ENCODE measurements at places on chromosomes 12 and 14.

DNA sequence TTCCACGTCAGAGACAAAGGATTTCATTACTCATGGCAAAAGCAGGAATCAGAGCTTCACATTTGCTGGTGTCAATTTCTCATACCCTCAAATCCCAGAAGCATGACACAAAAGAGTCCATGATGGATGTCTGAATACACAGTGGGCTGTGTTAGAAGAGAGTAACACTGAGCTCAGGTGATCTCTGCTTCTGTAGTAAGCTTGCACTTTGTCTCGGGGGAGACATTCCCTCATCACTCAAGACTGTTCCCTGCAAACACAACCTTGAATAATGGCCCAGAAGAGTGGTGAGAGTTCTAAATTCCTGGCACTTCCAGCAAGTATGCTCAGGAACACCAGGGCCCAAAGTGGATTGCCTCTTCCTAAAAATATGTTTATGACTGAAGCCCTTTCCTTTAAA, 1787.2 kb upstream of the SEL1L start:
- no peak for DNase-seq

DNA sequence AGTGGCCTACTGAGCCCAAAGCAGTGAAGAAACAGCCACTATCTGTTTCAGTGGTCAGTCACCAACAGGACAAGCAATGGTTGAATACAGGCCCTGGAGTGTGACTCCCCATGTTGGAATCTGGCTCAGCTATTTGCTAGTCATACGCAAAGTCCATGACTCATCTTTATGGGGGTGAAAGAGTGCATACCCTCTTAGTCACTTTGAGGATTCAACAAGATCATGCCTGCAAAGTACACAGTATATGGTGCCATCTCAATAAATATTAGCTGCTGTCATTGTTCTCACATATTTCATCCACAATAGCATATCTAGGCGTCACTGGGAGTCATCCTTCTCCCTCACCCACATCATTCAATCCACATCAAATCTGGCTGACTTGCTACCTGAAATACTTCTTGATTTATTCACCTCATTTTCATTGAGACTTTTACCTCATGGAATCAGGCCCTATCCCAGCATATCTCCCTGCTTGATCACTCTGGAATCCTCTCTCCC, 26.4 kb upstream of the STAB2 start:
- DNase-seq, result no peak

DNA sequence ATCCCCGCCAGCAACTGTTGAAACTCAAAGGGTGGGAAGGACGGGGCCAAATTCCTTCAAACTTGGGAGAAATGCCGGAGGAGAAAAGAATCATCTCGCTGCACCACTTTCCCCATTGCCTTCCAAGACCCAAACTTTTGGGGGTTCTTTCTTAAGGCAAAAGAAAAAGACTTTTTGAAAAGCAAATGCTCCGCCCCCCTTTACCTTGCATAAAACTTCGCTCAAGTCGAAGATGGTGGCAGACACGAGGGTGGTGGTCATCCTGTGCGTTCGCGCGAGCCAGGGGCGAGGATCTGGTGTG, 239 bp downstream of the ZFP36L1 start:
- DNase-seq, result no peak

DNA sequence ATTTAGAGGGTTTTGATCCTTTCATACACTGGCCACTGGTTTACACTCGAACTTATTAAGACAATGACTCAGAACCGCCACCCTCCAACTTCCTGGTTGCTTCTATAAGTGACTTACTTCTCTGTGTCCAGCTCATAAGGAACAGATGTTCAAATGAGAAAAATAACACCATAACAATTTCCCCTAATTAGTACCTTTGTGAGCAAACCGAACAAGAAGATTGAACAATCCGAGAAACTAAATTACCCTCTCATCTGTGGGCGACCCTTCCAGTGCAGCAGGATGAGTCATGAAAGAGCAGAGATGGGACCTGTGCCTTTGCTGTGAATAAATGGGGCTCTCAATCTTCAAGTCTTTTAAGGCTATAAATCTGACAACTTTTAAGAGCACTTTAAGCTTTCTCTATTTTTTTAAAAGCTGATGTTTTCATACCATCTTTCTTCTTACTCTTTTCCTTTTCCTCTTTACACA, 146.8 kb upstream of the RASSF8 start:
- no peak for DNase-seq

DNA sequence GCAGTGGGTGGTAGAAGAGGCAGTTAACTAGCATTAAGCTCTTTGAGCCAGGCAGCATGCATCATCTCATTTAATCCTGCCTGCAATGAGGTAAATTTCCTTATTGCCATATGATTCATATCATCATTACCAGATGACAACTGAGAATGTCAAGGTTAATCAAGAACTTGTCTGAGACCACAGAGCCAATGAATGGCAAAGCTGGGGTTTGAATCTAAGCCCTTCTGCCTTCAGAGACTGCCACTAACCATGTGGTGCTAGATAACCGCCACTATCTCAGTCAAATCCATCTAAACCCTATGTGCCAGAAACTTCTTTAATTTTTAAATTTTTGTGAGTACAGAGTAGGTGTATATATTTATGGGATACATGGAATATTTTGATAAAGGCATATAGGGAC, 77.8 kb upstream of the GRIP1 start:
- no peak for DNase-seq

- no peak for DNase-seq
Measured at GRCh38 chr12:89343127-89343526, 9.2 kb downstream of the DUSP6 start.

GRCh38 chr12:5247144-5247543, 184.8 kb upstream of the NTF3 start:
- DNase-seq, result peak; percentile 60

DNA sequence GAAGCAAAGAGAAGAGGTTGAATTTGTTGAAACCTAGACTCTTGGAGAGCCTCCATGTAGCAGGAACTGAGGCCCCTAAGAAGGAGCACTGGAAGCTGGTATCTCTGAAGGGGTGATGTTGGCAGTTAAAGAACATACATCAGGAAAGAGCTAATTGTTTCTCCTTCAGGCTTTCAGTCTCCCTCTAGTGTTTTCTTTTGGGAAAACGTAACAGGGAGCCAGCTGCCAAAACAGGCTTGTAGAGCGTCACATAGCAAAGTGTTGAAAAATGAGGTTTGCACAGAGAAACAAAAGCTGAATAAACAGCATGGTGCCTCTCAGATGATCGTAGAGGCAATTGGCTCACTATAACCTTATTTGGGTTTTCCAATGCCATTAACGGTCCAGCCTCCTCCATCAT, 46.9 kb upstream of the CAND1 start:
- peak; percentile 75 for DNase-seq

GRCh38 chr12:12166751-12167150, 96.0 kb downstream of the BCL2L14 start:
- no peak for DNase-seq

DNA sequence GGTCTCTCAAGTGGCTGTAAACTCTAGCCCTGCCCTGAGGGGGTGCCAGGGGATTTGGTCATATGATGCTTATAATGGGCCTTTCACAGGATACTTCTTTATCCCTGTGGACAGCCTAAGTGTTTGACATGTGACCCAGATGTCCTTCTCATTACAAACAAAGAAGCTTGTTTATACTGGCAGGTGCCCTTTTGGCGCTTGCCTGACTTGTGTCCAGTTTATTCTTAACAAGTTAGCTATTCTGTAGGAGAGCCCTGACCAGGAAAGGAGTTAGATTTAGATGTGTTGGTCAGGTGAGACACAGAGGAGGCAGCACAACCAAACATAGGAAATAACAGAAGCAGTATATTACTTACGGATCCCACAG, 51.9 kb downstream of the CCDC91 start:
- no peak for DNase-seq

DNA sequence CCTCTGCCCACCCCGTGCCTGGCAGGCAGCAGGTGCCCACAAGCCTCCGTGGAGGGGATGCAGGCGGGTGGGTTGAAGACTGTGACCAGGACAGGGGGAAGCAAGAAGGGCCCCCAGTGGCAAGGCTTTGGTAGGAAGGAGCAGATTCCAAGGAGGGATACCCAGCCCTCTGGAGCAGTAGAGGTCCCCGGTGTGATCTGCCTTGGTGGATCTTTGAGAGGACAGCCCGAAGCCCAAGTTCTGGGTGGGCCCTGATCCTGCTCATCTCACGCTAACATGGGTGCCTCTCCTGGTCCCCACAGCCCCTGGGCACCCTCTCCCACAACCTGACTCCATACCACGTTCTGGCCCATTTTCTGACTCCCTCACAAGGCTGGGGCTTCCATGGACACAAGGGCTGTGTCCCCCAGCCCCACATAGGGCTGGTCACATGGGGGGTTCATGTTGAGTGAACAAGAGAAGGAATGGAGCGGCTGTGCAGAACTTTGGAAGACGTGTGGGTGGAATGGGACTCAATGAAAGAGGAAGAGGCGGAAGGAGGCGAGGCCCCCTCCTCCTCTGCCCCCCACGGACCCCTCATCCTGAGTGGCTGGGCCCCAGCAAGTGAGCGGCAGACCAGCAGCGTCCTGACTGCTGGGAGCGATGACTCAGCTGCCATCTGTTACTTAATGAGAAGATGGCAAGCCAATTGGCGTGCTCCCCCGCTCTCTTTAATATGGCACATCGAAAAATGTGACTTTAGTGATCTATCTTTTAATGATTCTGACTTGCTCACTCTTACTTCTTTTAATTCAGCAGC, 77.0 kb upstream of the BCL11B start:
- DNase-seq, result no peak

DNA sequence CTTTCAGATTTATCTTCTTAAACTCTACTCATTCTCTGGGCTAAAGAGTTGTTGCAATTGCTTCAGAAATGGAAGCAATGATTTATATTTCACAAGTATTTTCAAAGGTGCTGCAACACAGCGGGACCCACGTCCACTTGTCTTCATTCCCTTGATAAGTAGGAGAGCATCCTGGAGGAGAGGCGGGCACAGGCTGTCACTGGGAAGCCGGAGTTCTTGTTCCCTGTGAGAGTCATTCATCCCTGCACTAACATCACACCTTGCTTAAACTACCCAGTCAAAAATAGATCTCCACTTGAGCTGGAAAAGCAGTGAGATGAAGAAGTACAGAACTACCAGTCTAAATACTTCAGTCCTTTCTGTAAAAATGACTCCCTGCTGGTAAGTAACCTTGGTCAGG, 160.5 kb upstream of the RASSF8 start:
- DNase-seq, result no peak

DNA sequence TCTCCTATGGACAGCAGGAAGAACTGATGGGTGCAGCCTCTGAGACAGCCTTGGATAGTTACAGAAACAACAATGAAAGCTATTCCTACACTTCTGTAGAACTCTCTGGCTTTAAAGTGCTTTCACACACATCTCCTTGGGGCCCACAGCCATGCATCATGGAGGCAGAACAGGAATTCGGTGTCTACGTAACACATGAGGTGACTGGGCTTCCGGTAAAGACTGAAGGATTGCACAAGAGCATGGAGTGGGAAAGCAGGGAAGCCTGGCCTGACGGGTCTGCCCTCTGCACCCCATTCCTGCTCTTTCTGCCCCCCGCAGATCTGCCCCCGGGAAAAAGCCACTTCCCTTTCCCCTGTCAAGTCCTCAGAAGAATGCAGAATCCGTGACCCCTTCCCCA, 82.6 kb downstream of the VWF start:
- no peak for DNase-seq

GRCh38 chr12:25130741-25131188, 64.2 kb downstream of the DNAI7 start:
- DNase-seq, result no peak

DNA sequence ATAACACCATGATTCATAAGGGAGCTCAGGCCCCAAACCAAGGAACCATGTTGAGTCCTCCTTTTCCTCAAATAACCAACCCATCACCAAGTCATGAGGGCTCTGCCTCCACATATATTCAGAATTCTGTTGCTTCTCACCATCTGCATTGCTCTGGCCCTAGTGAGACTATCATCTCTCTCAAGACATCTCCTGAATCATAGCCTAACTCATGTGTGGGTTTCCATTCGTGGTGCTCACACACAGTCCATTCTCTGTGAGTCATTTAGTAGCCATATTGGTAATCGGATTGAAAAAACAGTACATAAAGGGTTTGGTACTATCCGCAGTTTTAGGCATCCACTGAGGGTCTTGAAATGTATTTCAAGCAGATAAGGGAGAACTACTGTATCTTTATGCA, 5.1 kb upstream of the SLC38A2 start:
- peak; percentile 39 for DNase-seq

DNA sequence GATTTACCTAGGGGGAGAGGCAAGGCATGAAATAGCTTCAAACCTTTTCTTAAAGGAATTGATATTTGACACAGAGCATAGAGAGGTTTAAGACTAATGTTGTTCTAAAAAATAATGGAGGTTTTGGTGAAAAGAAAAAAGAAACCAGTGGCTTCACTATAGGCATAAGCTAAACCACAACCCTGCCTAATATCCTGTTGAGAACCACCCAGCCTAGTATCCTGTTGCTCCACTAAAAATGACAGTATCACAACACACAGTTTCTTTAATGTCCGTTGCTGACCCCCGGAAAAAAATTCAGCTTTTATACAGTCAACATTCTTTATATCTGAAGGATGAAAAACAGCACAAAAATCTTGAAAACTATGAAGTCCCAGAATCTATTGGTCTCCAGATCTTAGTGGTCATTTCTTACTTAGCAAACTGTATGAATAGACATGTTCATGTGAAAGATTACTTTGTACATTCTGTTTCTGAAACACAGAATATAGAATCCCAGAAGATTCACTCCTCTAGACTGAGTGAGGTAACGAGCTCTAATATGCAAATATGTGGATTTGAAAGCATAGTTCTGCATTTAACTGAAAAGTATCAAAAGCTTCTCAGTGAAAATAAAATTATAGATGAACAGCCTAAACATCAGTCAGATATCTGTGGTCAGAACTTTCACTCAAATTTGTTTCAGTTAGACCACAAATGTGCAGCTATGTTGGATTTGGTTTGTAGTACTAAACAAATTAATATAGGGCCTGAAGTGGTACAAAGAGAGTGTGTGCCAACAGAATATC, 40.5 kb downstream of the GALC start:
- no peak for DNase-seq

- peak; percentile 78 for DNase-seq
Measured at GRCh38 chr12:52175371-52176350, 16.2 kb downstream of the KRT80 start.

- no peak for DNase-seq
Measured at GRCh38 chr14:103418481-103418818, 33.2 kb downstream of the MARK3 start.

GRCh38 chr12:13313886-13314285, 117.4 kb downstream of the EMP1 start:
- no peak for DNase-seq

- DNase-seq, result no peak
Measured at GRCh38 chr12:68239309-68239982, 13.8 kb upstream of the IL26 start.

- DNase-seq, result no peak
Measured at GRCh38 chr12:93339695-93340094, 38.0 kb upstream of the NUDT4 start.

Measured in endodermal cell (in vitro differentiated cells).